Suprapubic skin (tissue), 4 donors: ENCODE measurements at places on chromosomes 2 and 18. TPM values are rescaled to one million over a fixed set of nuclear protein-coding genes. Genes with fewer than 3 reads are reported as not detected.

Gene SLC5A7
- not detected for total RNA-seq

Gene ARHGEF4
- total RNA-seq = 128 TPM

Gene ALPP
- not detected for total RNA-seq

Gene SCG2
- not detected for total RNA-seq

Gene MAP3K2
- total RNA-seq = 29.4 TPM

Gene PROC
- not detected for total RNA-seq

Gene IL36A
- total RNA-seq = not detected

Gene TMEM214
- 47.3 TPM for total RNA-seq

Gene NCKAP5
- total RNA-seq = 6.4 TPM

Gene IL36B
- 2.9 TPM for total RNA-seq

Gene CHN1
- 1.6 TPM for total RNA-seq

Gene TP53I3
- total RNA-seq = 6.7 TPM

Gene LHCGR
- not detected for total RNA-seq

Gene CEP192
- total RNA-seq = 20.8 TPM

Gene CTLA4
- not detected for total RNA-seq

Gene PJVK
- total RNA-seq = 2.4 TPM

Gene NAT8
- total RNA-seq = not detected

Gene ADCY3
- total RNA-seq = 74.4 TPM

Gene RPRM
- total RNA-seq = not detected

Gene GYPC
- total RNA-seq = 43.7 TPM

Gene MEX3C
- 42.0 TPM for total RNA-seq

Gene PLGLB2
- 0.26 TPM for total RNA-seq

Gene CDK15
- 0.38 TPM for total RNA-seq

Gene LRRC30
- total RNA-seq = not detected

Gene RIT2
- total RNA-seq = not detected

Gene RAMP1
- 12.1 TPM for total RNA-seq

Gene GLI2
- total RNA-seq = 1.9 TPM

Gene RETSAT
- 126 TPM for total RNA-seq

Gene SERPINB10
- 1.0 TPM for total RNA-seq

Gene RAB17
- total RNA-seq = 8.5 TPM

Gene PPP1R1C
- total RNA-seq = not detected

Gene LYG2
- 2.9 TPM for total RNA-seq

Gene GPBAR1
- total RNA-seq = not detected

Gene SKOR2
- not detected for total RNA-seq

Gene RND3
- total RNA-seq = 53.5 TPM

Gene FAM237A
- not detected for total RNA-seq

Gene FOSL2
- total RNA-seq = 356 TPM

Gene C2orf80
- not detected for total RNA-seq

Gene ERFE
- total RNA-seq = not detected

Gene TUBA3E
- total RNA-seq = not detected

Gene GPAT2
- 1.5 TPM for total RNA-seq

Gene SLC39A6
- 100 TPM for total RNA-seq

Gene FSIP2
- total RNA-seq = 2.3 TPM

Gene MFSD2B
- not detected for total RNA-seq

Gene TCF7L1
- total RNA-seq = 3.0 TPM

Gene RBM43
- 5.1 TPM for total RNA-seq

Gene SERPINB12
- total RNA-seq = 80.1 TPM

Gene DPYSL5
- not detected for total RNA-seq
